ENCODE measurements at places on chromosomes 1 and 21.

DNA sequence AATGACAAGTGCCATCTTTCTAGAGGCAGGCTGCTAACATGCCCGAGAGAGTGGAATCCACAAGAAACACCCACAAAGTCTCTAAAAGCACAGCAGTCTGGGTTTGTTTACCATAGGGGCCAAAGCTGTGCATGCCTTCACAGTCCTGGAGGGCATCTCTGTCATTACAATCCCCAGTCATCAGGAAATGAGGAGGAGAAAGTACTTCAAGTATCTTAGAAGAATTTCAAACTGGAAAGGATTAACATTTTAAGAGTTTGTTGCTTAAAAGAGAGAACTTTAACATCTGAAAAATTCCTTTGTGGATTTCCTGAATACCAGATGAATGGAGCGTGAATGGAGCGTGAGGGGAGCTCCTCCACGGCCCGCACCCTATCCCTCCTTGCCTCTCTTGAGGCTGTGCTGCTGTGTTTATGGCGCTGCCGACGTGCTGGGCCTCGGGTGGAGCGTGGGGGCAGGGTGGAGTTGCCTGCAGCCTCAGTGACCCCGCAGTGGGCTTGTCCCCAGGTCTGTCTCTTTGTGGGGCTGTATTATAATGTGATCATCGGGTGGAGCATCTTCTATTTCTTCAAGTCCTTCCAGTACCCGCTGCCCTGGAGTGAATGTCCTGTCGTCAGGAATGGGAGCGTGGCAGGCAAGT is 23.3 kb downstream of the SLC6A17 start:
- no peak for DNase-seq

GRCh38 chr1:233561708-233562426 is 52.0 kb upstream of the KCNK1 start:
- no peak for DNase-seq

- DNase-seq, result no peak
These were observed 41.0 kb downstream of the MFSD2A start for GRCh38 chr1:39995973-39996393.

DNA sequence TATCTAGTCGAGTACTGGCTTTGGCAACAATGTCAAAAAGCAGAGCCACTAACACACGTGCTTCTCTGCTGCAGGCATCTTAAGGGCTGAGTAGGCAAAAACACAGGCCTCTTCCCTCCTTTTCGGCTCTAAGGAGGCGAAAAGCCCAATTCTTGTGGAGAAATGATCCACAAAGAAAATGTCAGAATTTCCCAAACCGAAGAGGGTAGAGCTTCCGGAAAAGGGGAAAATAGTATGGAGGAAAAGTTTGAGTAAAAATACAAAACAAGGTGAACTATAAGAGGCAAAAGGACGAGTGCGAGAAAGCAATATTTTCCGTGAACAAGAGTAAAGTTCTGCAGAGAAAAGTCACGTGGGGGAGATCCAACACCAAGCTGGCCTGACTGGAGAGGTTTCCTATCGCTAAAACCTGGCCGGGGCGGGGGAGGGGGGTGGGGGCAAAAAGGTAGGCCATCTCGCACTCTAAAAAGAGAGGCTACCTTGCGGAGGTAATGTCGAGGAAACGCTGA is 551 bp downstream of the ZRANB2 start:
- no peak for DNase-seq

GRCh38 chr1:111481387-111482221 is 7.8 kb downstream of the C1orf162 start:
- DNase-seq, result peak; percentile 61

DNA sequence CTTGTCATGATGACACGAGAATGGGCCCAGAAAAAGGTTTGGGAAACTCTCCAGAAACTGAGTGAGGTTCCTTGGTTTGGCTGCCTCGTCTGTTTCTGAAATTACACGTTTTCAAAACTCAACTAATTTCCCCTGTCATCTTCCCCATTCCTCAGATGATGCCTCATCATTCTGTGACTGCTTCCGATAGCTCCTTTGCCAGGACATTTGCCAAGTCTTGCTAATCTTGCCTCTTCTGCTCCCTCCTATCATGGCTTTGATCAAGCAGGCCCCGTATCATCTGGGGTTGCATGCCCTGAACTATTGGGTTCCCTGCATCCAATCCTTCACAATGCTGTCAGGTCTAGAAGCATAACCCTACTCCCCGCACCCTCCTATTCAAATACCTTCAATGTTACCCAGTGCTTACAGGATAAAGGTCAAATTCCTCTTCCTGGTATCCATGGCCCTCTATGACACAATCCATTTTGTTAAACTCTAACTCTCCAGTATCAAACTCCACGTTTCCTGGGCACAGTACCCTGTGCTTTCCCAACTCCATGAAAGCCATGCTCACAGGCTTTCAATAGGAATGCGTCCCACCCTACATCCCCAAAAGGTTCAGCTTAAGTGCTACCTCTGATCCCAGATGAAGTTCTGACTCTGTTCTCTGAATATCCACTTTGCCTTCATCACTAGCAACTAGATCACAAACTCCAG is 22.2 kb upstream of the TMEM200B start:
- no peak for DNase-seq

- no peak for DNase-seq
These were observed 204.9 kb downstream of the TBX15 start for GRCh38 chr1:118783095-118783758.

GRCh38 chr1:64928325-64928724 is 38.0 kb downstream of the JAK1 start:
- no peak for DNase-seq

DNA sequence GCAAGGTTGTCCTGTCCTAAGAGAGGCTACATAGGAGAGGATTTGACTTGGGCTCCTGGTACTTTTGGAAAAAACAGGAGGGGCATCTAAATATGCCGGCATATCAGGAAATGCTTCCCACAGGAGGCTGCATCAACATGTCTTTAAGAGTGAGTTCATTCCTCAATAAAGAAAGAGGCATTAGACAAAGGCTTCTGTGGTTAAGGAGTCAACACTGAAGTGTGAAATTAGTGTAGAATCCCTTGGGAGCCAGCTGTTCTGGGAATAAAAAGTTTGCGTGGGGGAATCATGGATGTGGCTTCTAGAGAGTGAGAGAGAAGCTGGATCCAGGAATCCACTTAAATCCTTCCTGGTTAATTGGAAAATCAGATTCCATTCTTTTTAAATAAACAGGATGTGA is 69.5 kb downstream of the DNM3 start:
- no peak for DNase-seq

DNA sequence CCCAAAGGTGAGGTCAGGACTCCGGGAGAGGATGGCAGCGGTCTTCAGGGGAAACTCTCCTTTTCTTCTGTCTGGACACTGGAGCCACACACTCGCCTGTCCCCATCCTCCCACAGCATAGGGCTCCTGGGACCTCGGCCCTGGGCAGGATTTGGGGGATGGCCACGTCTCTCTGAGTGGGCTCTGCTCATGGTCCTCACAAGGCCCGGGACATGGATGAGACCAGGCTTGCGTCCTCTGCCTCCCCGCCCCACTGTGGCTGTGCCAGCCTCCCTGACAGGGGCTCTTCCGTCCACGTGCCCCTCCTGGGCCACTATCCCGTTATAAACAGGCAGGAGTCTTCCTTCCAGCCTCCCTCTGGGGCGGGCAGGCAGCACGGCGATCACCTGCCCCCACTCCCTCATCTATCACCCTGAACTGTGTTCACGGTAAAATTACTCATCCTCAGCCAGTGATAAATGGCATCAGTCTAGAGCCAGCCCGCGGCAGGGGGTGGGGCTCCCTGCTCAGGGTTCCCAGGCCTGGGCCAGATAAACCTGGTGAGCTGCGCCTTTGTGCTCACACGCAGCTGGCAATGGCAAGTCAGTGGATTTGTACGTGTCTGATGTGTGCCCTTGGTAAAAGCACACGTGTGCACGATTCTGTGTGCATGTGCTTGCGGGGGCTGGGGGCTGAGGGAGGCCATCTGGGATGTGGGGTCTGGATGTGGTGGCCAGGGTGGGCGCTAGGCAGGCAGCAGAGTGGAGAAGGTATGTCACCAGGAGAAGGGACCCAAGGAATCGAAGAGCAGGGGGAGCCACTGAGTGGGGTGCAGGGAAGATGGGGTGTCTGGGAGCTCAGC is 12.6 kb upstream of the SAMD11 start:
- peak; percentile 10 for DNase-seq

- no peak for DNase-seq
These were observed 99.5 kb upstream of the TSPAN2 start for GRCh38 chr1:115188680-115189395.

All from stimulated activated CD4-positive, alpha-beta T cell treated with anti-CD3 and anti-CD28 coated beads, Interleukin-4, amount 100 ng/mL, for 1 hour (primary cell).